Stimulated activated CD4-positive, alpha-beta T cell treated with anti-CD3 and anti-CD28 coated beads, Interleukin-15, amount 100 ng/mL, for 24 hours (primary cell): ENCODE measurements at places on chromosomes 2 and 18.

DNA sequence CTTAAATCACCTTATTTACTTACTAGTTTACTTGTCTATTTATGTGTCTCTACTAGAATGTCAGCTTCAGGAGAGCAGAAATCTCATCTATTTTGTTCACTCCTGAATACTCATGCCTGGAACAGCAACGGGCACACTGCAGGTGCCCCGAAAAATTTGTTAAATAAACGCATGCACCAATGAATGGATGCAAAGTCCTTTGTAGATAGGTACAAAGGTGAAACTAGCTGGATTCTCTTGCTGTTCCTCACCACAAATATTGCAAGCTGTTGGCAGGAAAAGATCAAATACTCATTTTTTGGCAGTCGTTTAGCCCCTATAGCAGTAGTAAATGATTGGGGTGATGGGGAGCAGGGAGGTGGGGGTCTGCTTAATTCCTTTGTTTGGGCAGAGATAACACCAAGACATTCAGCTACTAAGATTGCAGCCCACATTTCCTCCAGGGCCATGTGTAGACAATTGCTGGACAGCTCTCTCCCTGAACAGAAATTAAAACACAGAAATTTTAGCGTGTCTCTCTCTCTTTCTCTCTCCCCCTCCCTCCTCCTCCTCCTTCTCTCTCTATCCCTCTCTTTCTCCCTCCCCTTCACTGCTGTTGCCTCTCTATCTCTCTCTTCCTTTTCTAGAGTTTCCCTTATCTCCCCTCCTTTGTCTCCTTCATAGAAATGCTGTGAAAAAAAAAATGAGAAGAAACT, 5.4 kb downstream of the MARCHF4 start:
- no peak for DNase-seq

DNA sequence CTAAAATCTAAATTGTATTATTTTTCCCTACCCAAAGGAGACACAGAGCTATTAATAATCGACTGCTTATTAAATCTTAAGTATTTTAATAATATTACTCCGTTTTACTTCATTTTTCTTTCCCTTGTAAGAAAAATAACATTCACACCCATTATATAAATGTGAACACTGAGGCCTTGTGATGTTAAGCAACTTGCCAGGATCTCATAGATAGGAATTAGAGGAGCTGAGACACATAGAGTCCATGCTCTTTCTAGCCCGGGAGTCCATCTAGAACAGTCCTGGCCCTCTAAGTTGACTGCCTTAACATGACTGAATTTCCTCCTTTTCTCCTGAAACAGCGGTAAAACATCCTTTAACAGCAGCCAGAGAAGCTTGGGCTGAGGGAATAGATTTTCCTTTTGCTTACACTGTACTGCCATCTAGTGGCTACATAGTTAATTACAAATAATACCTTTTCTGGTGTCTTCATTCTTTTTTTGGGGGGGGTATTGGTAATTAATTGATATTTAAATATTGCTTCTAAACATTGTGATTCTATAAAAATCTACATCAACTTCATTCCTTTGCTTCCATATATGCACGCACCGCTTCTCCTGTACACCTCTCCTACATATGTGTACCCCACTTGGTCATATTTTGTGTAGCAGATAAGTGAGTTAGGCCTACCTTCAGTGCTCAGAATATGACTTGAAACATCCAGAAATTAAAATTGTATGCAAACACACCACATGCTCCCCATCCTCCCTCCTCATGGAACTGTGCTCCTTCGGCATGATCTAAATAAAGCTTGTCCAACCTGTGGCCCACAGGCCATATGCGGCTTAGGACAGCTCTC, 125.8 kb upstream of the HNMT start:
- no peak for DNase-seq

GRCh38 chr2:55010149-55010591, 40.1 kb downstream of the RTN4 start:
- DNase-seq: peak; percentile 22

GRCh38 chr2:54957321-54957999, 92.8 kb downstream of the RTN4 start:
- no peak for DNase-seq

DNA sequence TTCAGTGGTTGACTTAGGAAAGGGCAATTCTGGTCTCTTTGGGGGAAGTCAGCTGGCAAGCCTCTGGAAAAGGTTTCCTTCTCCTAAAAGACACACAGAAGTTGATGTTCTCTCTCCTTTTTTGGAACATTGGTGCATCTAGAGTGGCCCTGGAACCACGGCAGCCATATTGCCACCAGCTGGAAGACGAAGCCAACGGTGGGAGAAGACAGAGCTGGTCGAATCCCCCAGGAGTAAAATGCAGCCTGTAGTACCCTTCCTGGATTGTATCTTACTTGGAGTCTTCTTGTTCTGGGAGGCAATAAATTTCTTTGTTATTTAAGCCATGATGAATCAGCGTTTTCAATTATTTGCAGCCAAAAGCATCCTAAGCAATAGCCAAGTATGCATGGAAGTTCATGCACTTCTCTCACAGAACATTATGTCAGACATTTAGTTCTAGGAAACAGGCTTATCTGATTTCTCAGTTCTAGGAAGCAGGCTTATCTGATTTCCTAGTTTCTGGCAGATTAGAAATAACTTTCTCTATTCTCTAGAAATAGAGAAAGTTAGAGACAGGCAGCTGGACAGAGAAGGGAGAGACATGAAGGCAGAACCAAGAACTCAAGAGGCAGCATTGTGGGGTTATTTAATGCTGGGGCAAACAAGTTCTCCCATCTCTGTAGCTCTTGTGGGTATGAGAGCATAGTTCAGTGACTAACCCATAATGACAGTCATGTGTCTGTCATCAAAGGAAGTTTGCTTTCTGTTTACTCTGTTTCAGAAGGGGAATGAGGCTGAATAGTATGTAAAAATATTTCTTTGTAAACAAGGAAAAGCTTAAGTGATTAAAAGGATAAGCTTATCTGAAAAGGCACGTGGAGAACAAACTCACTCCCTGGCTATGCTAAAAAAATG, 40.5 kb upstream of the NABP1 start:
- no peak for DNase-seq

DNA sequence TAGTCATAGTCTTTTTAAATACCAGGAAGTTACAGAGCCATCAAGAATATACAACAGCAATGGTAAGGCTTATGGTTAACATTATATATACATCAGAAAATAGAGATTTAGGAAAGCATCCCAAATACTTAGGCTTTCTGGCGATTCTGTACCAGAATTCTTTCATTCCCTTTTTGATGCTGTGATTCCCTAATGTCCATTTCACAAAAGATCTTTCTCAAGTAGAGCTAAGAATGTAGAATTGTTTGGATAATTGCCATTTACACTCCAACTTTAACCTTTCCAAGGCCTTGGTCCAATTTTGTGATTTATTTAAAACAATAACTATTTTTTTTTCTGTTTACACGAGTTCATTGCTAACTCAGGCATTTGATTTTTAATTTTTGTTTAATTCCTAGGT, 422.2 kb downstream of the MTX2 start:
- DNase-seq: no peak

- DNase-seq: no peak
Measured at GRCh38 chr2:238872026-238872425, 24.1 kb downstream of the TWIST2 start.

GRCh38 chr2:202084265-202084664, 11.2 kb downstream of the KIAA2012 start:
- DNase-seq: no peak

DNA sequence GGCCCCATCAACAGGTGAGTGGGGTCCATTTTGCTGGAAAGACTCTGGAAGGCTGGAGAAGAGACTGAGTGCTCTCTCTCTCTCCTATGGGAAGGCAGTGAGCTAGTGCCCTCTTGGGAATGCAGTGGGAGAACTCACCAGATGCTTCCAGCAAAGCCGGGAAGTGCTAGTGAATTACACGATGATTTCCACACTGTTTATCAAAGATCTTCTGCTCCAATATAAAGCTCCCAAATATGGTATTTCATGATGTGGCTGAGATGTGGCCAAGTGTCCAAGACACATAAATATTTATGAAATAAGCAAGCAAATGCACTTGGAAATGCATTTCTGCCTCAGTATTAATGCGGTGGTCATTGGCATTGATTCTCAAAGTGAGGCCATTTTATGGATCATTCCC, 135.9 kb downstream of the VAPA start:
- DNase-seq: no peak

DNA sequence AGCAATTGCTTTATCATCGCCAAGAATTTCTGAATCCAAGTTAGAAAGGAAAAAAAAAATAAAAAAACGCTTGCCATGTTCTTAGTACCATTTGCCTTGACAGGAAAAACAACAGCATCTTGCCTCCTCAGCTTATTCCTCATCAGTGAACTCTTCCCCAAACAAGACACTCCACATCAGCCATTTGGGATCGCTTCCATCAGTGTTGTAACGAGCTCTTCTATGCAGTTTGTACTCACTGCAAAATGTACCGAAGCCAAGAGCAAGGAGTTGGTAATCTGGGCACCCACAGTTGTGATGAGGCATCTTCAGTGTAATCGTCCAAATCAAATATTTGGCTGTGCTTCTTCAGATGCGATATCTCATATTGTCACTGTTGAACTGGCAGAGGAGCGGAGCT, 503.7 kb downstream of the TMEM182 start:
- no peak for DNase-seq

GRCh38 chr2:168272225-168272624, 24.8 kb upstream of the STK39 start:
- no peak for DNase-seq

DNA sequence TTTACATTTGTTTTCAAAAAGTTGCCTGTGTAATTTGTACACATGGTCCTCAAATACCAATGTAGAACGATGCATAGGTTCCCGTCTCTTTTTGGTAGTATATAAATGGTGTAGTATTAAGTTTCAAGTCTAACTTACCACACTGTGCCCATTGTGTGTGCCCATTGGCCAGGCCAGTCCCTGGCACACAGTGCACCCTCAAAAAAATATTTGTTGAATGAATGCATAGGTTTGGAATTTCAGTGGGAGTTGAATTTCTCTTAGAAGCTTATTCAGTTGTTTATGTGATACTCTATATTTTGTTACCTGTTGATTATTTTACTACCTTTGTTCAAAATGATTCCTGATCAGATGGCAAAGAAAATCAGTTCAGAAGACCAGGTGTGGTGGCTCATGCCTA, 30.1 kb downstream of the IDH1 start:
- DNase-seq: no peak

GRCh38 chr18:55161916-55162315, 202.7 kb upstream of the CCDC68 start:
- DNase-seq: no peak

GRCh38 chr2:240688553-240688919, 3.1 kb upstream of the AQP12A start:
- DNase-seq: no peak

GRCh38 chr18:11995445-11996189, 14.3 kb downstream of the IMPA2 start:
- DNase-seq: peak; percentile 67
